Bladder microvascular endothelial cell (primary cell): ENCODE measurements at places on chromosomes 3 and 15. TPM values are rescaled to one million over a fixed set of nuclear protein-coding genes. Genes with fewer than 3 reads are reported as not detected.

The ECE2 gene
- total RNA-seq = not detected in 2 replicates

The MST1R gene
- 0.81 and 1.0 TPM in 2 replicates for total RNA-seq

The SLC22A13 gene
- 0.16 and 0.76 TPM in 2 replicates for total RNA-seq

The SIAH2 gene
- total RNA-seq = 8.4 and 15.5 TPM in 2 replicates

The SLC6A1 gene
- total RNA-seq = not detected in 2 replicates

The ZNF660 gene
- 0.49 and 2.0 TPM in 2 replicates for total RNA-seq

The LSMEM2 gene
- not detected in 2 replicates for total RNA-seq

The COPG1 gene
- total RNA-seq = 197 and 374 TPM in 2 replicates

The ACKR2 gene
- total RNA-seq = 0.16 and 6.9 TPM in 2 replicates

The ANKRD63 gene
- not detected in 2 replicates for total RNA-seq

The ALS2CL gene
- total RNA-seq = 9.9 and 18.5 TPM in 2 replicates

The ALDH1L1 gene
- total RNA-seq = under 0.01 TPM in 1 of 2 replicates, not detected in the other

The PLD1 gene
- 36.4 and 98.1 TPM in 2 replicates for total RNA-seq

The FAM3D gene
- 0.16 and 0.25 TPM in 2 replicates for total RNA-seq

The TMEM207 gene
- total RNA-seq = not detected in 2 replicates

The DUT gene
- total RNA-seq = 39.7 and 47.6 TPM in 2 replicates

The SCAMP5 gene
- 5.3 and 5.9 TPM in 2 replicates for total RNA-seq

The PCLAF gene
- 8.5 and 25.1 TPM in 2 replicates for total RNA-seq

The GOLGA6L26 gene
- total RNA-seq = not detected in 2 replicates

The ASB14 gene
- total RNA-seq = not detected in 2 replicates
